ENCODE measurements at places on chromosomes 2 and 18.

- H3K36me3 ChIP-seq: no peaks in the 10 kb centered on the region
- no peak overlapping the region for H3K27ac ChIP-seq
These were observed 417.4 kb upstream of the PIK3C3 start for GRCh38 chr18:41537666-41538065.

GRCh38 chr2:217614096-217614495 lies 388.7 kb downstream of the TNS1 start:
- no peak overlapping the region for H3K27ac ChIP-seq
- peaks cover 7% of the 10 kb centered on the region for H3K4me1 ChIP-seq

- H3K27ac ChIP-seq: no peak overlapping the region
- DNase-seq: no peak
- no peak overlapping the region for H3K4me3 ChIP-seq
- H3K27me3 ChIP-seq: no peaks in the 10 kb centered on the region
- no peaks in the 10 kb centered on the region for H3K36me3 ChIP-seq
These were observed 124.2 kb downstream of the MRO start for GRCh38 chr18:50695431-50696176.

DNA sequence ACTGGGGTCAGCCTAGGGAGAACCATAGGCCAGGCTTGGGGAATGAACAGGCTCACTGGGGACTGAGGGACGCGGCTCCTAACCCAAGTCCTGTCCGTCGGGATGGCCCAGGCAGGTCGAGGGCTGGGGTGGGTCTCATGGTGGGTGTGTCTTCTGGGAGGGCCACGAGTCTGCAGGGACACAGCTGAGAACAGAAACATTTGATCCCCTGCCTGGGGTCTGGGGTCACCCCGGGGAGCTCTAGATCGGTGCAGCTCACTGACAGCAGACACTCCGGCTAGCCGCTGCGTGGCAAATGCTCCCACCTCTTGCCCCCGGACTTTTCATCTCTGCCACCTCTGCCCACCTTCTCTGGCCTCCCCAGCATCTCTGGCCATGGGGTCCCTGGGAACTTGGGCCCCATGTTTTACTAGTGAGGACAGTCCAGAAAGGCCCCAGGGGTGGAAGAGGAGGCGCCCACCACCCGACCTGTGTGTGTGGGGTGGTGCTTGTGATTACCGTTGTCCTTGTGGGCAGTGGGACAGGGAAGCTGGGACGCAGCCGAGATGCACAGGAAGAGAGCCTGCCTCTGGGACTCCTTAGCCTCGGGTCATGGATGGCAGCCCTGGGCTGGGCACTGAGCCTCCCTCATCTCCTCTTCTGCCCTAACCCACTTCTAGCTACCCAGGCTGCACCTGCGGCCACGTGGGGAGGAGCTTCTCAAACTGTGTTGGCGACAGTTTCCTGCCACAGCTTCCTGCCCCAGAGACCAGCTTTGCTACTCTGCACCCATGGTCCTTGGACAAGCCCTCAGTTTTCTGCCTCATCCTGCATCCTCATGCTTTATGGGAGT lies 4.9 kb downstream of the ZAP70 start:
- H3K4me3 ChIP-seq: no peak overlapping the region
- no peaks in the 10 kb centered on the region for H3K4me1 ChIP-seq
- no peaks in the 10 kb centered on the region for H3K36me3 ChIP-seq
- DNase-seq: peak; percentile 39
- no peak overlapping the region for H3K27ac ChIP-seq

DNA sequence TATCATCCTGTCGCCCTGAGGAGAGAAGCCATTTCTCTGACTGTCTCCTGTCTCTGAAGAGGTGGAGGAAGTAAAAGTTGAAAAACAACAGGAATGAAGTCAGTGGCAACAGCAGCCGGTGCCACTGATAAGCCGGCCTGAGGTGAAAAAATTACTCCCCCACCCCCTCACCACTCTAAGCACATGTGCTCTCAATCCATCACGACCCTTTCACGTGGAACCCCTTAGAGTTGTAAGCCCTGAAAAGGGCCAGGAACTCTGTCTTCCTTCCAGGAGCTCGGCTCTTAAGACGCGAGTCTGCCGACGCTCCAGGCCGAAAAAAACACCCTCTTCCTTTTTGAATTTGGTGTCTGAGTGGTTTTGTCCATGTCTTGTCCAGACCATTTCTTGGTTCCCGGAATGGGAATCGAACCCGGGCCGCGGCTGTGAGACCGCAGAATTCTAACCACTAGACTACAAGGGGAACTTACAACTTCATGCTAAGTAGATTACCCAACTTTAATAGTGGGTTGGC lies 40.7 kb upstream of the TRIM43 start:
- H3K4me1 ChIP-seq: no peaks in the 10 kb centered on the region
- no peak for DNase-seq
- H3K27me3 ChIP-seq: no peaks in the 10 kb centered on the region
- H3K36me3 ChIP-seq: no peaks in the 10 kb centered on the region

GRCh38 chr2:181680055-181680936 lies at the start of gene NEUROD1:
Gene NEUROD1 (minus strand): TSS chr2:181680517. CDS start chr2:181678860, 1,657 bp downstream.
- H3K36me3 ChIP-seq: no peaks in the 10 kb centered on the region
- no peak within 1 kb of the TSS for H3K27ac ChIP-seq
- H3K4me3 ChIP-seq: peak within 1 kb of the TSS; percentile 10
- H3K27me3 ChIP-seq: peaks cover 92% of the 10 kb centered on the region
- H3K4me1 ChIP-seq: peaks cover 52% of the 10 kb centered on the region

DNA sequence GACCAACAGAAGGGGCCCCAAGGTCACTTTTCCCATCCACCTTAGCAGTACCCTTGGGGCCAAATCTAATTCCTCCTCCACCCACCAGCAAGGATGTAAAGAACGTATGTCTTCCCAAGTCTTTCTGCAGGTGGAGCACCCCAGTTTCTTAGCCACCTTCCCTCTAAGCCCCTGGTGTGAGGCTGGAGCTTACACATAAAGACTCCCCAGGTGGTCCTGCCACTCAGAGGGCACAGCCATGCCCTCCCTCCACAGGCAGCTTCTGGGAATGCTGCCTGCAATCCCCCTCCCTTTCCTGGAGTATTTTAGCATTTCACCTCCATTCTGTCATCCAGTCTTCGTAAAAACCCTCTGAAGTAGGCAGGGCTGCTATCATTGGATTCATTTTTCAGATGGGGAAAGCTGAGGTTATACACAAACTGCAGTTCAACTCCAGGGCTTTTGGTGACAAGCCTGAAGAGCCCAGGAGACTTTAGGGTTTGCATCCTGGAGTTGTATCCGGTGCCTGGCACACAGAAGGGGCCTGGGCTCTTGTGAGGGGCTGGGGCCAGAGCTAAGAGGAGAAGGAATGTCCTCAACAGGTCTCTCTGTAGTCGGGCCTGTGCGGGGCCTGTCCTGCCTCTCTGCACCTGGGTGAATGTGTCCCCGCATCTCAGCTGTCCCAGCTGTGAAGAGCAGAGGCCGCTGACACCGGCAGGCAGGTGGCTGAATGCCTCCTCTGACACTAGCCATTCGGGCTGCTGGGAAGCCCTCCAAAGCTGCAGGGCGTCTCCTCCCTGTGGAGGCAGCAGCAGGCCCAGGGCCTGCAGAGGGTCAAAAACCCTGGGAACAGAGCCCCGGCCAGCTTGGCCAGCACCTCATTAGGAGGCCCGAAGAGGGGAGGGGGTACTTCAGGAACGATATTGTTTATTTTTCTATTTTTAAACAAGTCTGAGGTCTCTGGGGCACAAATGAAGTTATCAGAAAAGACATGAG lies 27.6 kb downstream of the CIB4 start:
- H3K27ac ChIP-seq: no peak overlapping the region
- H3K4me1 ChIP-seq: peaks cover 31% of the 10 kb centered on the region
- H3K27me3 ChIP-seq: no peaks in the 10 kb centered on the region
- no peak for DNase-seq
- H3K36me3 ChIP-seq: no peaks in the 10 kb centered on the region

DNA sequence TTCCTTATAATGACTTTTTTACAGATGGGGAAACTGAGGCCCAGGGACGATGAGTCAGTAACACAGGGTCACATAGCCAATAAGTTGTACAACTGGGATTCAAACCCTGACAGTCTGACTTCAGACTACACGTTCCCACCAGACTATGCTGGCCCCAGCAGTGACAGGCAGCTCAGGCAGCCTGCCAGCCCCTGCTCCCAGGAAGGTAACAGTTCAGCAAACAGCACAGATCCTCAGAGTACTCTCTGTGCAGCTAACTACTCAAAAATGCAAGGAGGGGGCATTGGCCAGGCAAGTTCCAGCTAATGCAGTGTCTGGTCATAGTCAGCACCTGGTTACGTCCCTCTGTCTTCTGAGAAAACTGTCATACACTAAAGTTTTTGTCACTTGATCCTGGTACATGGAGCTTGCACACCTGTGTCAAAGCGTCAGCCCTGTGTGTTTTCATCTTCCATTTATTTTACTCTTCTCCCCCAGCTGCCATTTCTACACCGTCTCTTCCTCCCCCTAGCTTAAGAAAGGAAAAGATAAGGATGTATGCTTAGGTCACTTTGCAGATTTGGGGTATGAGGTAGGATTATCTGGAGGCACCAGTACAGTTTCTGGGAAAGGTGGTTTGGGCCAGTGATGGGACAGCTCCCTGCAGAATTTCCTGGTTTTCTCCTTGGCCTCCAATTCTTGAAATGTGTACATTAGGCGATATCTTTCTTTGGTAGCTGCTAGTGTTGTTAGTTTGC lies 4.5 kb downstream of the SMARCAL1 start:
- no peaks in the 10 kb centered on the region for H3K27me3 ChIP-seq
- no peak for DNase-seq
- H3K4me3 ChIP-seq: no peak overlapping the region
- H3K4me1 ChIP-seq: peaks cover 29% of the 10 kb centered on the region
- peaks cover 69% of the 10 kb centered on the region for H3K36me3 ChIP-seq
- H3K27ac ChIP-seq: no peak overlapping the region

GRCh38 chr2:216366777-216367471 lies 5.4 kb downstream of the MARCHF4 start:
- no peak for DNase-seq
- peaks cover 68% of the 10 kb centered on the region for H3K27me3 ChIP-seq
- H3K36me3 ChIP-seq: no peaks in the 10 kb centered on the region
- H3K4me3 ChIP-seq: no peak overlapping the region
- H3K4me1 ChIP-seq: peaks cover 10% of the 10 kb centered on the region

DNA sequence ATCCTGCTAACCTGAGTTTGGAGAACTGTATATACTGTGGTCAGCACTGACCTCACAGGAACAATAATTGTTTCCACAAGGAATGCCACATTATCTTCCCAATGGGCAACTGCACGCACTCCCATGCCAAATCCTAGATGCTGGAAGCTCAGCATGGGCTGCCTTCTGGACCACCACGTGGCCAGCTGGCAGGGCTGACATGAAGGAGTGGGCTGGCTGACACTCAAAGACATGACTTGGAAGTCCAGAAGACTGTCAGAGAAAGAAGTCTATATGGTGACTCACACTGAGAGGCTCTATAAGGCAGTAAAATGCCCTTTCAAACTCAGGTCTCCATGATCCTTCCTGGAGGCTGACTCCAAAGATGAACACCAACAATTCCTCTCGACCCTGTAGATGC lies 98.4 kb upstream of the RNF152 start:
- no peaks in the 10 kb centered on the region for H3K27me3 ChIP-seq
- H3K4me1 ChIP-seq: peaks cover 5% of the 10 kb centered on the region
- no peak overlapping the region for H3K27ac ChIP-seq
- H3K4me3 ChIP-seq: no peak overlapping the region
- no peaks in the 10 kb centered on the region for H3K36me3 ChIP-seq
- DNase-seq: no peak

DNA sequence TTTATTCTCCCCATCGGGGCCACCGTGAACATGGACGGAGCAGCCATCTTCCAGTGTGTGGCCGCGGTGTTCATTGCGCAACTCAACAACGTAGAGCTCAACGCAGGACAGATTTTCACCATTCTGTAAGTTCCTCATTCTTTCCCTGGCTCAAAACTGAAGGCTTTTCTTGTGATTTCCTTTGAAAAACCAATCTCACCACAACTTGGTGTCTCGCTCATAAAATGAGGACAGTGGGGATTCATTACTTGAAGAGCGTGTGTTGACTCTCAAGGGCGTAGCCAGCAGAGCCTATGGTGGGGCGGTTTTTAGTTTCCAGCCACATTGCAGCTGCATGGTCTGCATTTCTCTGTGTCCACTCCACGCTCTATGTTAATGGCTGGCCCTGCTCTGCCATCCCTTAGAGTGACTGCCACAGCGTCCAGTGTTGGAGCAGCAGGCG lies 29.0 kb downstream of the SLC1A4 start:
- peak; percentile 17 for DNase-seq
- H3K27me3 ChIP-seq: no peaks in the 10 kb centered on the region
- peaks cover 14% of the 10 kb centered on the region for H3K4me1 ChIP-seq
- H3K36me3 ChIP-seq: peaks cover 81% of the 10 kb centered on the region

DNA sequence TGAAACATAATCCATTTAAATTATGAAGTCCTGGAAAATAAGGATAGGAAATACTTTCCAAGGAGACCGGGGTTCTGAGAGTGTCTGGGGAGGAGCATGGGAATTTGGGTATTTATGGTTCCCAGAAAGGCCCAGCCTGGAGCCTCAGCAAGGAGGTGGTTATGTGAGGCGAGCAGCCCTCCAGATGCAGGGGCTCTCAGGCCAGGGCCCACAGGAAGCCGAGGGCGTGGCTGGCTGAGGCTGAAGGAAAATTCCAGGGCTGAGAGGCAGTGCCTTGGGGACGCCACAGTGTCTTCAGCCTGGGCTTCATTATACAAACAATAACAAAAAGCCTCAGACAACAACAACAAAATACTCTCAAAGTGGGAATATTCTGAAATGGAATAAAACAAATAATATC lies 86.9 kb upstream of the SERPINE2 start:
- no peak overlapping the region for H3K27ac ChIP-seq
- H3K4me3 ChIP-seq: no peak overlapping the region
- no peaks in the 10 kb centered on the region for H3K4me1 ChIP-seq
- DNase-seq: peak; percentile 26

DNA sequence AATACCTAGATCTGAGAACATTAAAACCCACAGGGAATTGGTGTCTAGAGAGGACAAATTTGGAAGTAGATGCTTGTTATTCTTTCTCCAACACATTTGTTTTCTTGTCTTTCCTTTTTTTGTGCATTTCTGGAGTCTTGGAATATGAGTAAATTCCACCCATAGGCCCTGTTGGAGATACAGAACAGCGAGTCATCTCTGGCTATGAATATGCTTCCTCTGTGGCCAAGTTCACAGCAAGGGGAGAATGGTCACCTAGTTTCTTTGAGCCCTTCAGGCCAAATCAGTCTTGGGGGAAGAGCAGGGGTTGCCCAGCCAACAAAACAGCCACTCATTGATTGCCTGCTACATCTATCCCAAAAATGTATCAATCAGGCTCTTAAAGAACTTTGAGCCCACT lies 31.3 kb downstream of the SP140L start:
- peaks cover 55% of the 10 kb centered on the region for H3K36me3 ChIP-seq
- H3K4me1 ChIP-seq: no peaks in the 10 kb centered on the region
- no peak overlapping the region for H3K27ac ChIP-seq
- no peak overlapping the region for H3K4me3 ChIP-seq

All from stomach (tissue), 19 donors.